Keratinocyte (primary cell): ENCODE measurements at places on chromosomes 2 and 18.

DNA sequence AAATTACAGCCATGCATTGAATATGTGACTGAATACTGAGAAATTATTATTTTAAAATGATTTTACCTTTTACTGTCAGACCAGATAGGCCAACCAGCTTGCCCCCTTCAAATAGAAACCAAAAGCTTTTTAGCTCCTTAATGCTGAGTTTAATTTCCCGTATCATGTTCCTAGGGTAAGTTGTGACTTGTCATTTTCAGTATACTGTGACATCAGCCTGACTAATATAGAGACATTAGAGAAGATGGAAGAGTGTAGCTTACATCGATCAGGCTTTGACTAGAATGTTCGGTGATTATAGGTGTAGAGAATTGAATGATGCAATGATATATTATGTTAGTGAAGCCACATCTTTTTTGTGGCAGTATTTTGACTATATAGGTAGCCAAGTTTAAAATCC lies 50.6 kb upstream of the ZEB2 start:
- no peaks in the 10 kb centered on the region for H3K27me3 ChIP-seq
- no peak for DNase-seq
- H3K4me3 ChIP-seq: no peak overlapping the region
- no peak overlapping the region for H3K27ac ChIP-seq
- H3K36me3 ChIP-seq: no peaks in the 10 kb centered on the region

DNA sequence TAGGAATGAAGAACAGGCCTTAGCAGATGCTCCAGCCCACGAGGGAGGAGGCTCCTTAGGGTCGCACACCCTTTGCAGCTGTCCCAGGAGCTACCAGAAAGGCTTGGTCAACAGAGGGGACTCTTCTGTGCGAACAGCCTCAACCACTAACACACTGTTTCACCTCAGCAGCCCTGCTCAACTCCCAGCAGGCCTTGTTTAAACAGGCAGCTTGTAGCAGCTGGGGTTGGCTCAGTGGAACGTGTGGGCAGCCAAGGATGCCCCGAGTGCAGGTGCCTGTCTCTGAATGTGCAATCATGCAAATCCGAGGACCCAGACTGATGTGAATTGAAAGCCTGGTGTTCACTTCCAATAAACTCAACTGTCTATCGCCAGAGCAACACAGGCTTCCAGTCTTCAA lies 88.7 kb upstream of the CXCR4 start:
- H3K27ac ChIP-seq: no peak overlapping the region
- no peak overlapping the region for H3K4me3 ChIP-seq
- DNase-seq: no peak

- peak overlapping the region; percentile 71 for H3K4me3 ChIP-seq
- no peaks in the 10 kb centered on the region for H3K36me3 ChIP-seq
- H3K27me3 ChIP-seq: no peaks in the 10 kb centered on the region
- DNase-seq: no peak
Observed at GRCh38 chr2:130391872-130392670, 36.2 kb downstream of the PTPN18 start.

DNA sequence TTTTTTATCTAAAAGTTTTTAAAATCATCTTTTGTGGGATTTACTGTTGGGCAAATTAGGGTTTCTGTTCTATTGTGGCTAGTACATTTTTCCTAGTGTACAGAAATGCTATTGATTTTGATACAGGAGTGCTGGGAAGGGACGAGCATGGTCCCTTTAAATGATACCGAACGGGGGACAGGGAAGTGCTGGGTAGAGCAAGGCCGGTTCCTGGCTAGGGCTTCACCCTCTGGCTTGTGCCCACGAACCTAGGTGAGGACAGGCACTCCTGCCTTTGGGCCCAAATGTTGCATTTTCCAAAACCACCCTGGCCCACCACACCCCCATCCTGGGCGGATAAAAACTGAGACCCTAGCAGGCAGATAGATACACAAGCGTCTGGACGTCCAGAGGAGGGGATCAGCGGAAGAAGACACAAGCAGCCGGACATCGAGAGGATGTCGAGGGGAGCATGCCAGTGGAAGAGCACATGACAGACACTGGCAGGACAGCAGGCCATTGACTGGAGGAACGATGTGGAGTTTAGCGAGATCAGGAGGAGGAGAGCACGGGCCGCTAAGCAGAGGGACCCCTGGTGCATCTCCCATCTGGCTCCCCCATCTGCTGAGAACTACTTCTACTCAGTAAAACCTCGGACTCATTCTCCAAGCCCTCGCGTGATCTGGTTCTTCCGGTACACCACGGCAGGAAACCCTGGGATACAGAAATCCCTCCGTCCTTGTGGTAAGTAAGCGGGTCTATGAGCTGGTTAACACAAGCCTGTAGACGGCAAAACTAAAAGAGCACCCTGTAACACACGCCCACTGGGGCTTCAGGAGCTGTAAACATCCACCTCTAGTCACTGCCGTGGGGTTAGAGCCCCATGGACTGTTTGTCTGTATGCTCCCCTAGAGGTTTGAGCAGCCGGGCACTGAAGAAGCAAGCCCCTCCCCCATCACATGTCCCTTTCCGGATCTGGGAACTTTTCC lies 13.5 kb upstream of the CALCRL start:
- no peak for DNase-seq
- no peaks in the 10 kb centered on the region for H3K36me3 ChIP-seq
- no peak overlapping the region for H3K4me3 ChIP-seq
- no peak overlapping the region for H3K27ac ChIP-seq
- H3K4me1 ChIP-seq: no peaks in the 10 kb centered on the region

DNA sequence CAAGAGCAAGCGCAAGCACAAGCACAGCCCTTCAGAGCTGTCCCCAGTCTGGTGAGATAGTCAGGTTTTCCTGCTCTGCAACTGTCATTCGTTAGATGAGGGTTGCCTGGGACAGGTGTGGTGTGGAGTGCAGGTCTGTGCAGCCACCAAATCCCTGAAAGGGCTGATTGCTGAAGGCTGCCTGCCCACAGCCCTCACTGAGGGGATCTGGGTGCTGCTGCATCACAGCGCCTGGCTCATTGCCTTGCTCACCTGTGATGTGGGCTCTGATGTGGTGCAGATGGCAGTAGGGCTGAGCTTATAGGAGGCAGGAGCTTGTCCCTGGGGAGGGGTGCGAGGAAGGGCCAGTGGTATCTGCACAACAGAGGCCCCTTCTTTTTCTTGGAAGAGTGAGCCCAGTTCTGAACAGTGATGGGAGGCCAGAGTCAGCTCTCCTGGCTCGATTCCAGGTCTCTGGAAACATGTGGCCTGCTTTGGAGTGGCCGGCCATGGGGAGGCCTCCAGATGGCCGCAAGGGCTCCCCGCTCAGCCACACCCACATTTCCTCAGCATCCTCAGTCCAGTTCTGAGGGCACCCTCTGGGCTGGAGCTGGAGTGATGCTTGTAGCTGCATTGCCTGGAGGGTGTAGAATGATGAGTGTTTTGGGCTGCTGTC lies 11.4 kb downstream of the UBE2F start:
- H3K27ac ChIP-seq: no peak overlapping the region
- H3K4me3 ChIP-seq: no peak overlapping the region
- peaks cover 11% of the 10 kb centered on the region for H3K4me1 ChIP-seq
- no peak for DNase-seq

DNA sequence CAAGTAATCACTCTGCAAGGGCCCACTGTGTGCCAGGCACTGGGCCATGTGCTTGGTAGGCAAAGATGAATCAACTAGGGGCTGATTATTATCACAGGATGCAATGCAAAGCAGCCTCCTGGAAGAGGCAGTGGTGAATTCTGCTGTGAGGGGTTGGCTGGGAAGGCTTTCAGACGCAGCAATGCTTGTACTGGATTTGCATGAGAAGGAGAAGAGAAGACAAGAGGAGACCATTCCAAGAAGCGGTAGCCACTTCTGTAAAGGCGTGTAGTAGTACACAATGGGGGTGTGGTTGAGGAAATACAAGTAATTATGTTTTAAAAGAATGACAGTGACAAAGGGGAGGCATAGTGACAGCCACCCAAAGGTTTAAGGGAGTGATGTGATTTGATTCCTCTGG lies 502.7 kb downstream of the PLCL1 start:
- H3K36me3 ChIP-seq: no peaks in the 10 kb centered on the region
- H3K27me3 ChIP-seq: no peaks in the 10 kb centered on the region
- H3K4me3 ChIP-seq: no peak overlapping the region
- H3K4me1 ChIP-seq: no peaks in the 10 kb centered on the region

GRCh38 chr2:71694501-71695234 lies 241.3 kb downstream of the DYSF start:
- no peak overlapping the region for H3K27ac ChIP-seq
- no peak for DNase-seq
- no peak overlapping the region for H3K4me3 ChIP-seq
- peaks cover 13% of the 10 kb centered on the region for H3K27me3 ChIP-seq
- no peaks in the 10 kb centered on the region for H3K36me3 ChIP-seq

- H3K4me3 ChIP-seq: no peak overlapping the region
- no peaks in the 10 kb centered on the region for H3K27me3 ChIP-seq
- no peaks in the 10 kb centered on the region for H3K36me3 ChIP-seq
- no peak overlapping the region for H3K27ac ChIP-seq
Observed at GRCh38 chr18:67134911-67135310, 381.6 kb downstream of the DSEL start.

- H3K27me3 ChIP-seq: no peaks in the 10 kb centered on the region
- no peak overlapping the region for H3K27ac ChIP-seq
- peaks cover 9% of the 10 kb centered on the region for H3K4me1 ChIP-seq
- no peaks in the 10 kb centered on the region for H3K36me3 ChIP-seq
Observed at GRCh38 chr2:147297820-147298219, 547.0 kb upstream of the ACVR2A start.

DNA sequence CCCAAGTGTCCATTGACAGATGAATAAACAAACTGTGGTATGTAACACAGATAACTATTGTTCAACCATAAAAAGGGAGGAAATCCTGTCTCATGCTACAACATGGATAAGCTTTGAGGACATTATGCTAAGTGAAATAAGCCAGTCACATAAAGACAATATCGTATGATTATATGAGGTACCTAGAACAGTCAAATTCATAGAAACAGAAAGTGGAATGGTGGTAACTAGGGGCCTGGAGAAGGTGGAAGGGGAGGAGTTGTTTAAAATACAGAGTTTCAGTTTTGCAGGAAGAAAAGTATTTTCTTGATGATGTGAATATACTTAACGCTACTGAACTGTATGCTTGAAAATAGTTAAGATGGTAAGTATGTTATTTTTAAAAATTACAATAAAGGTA lies 304.6 kb upstream of the CXCR4 start:
- H3K4me1 ChIP-seq: no peaks in the 10 kb centered on the region
- H3K4me3 ChIP-seq: no peak overlapping the region
- no peaks in the 10 kb centered on the region for H3K36me3 ChIP-seq
- H3K27ac ChIP-seq: no peak overlapping the region
- H3K27me3 ChIP-seq: peaks cover 7% of the 10 kb centered on the region

DNA sequence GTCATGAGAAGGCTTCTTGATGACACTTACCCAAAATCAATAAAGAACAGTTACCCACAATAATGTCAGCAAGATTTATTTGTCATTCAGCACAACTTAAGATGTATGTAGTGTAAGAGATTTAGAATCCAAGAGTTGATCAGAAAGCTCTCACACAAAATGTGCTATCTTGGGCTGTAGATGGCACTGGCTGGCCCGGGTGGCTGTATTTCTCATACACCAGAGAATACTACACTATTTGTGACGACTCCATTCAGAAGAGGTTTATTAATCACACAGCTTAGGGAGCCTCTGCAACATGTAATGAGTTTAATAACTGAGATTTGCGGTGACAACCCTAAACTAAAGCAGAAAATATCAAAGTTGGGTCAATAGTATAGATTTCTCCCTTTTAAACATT lies 530.4 kb upstream of the KLHL29 start:
- no peaks in the 10 kb centered on the region for H3K4me1 ChIP-seq
- no peak for DNase-seq
- H3K36me3 ChIP-seq: no peaks in the 10 kb centered on the region
- H3K27ac ChIP-seq: no peak overlapping the region
- H3K27me3 ChIP-seq: no peaks in the 10 kb centered on the region
- no peak overlapping the region for H3K4me3 ChIP-seq

DNA sequence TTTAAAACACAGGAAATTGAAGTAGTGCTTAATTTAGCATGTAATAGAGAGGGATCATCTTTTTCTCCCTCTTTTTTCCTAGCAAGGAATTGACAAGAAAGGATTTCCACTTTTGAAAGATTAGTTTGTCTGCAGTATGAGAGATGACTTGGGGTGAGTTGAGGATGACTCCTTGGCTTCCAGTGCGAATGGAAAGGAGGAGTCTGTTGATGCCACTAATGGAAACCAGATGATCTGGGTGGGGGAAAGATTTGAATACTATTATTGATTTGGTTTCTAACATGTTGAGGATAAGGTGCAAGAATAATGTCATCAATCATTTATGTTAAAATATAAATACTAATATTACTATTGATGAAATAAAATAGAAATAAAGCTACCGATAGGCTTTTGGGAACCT lies 205.4 kb downstream of the PPP1R1C start:
- H3K27me3 ChIP-seq: no peaks in the 10 kb centered on the region
- no peak for DNase-seq
- H3K36me3 ChIP-seq: no peaks in the 10 kb centered on the region
- no peak overlapping the region for H3K4me3 ChIP-seq
- H3K4me1 ChIP-seq: no peaks in the 10 kb centered on the region

DNA sequence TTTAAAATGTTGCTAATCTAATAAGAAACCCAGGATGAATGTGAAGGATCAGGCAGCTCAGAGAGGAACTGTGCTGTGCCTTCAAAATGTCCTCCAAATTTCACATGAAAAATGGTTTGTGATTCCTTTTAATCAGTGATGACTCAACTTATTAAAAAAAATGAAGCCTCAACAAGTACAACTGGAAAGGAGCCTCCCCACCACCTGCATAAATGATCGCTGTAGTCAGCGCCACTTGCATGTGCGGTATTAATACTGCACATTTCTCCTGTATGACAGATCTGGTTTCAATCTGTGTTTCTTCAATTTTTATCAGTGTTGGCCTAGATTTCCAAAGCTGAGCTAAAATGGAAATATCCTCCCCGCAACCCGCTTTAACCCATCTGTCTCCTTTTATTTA lies 115.0 kb upstream of the TMEM200C start:
- no peak overlapping the region for H3K4me3 ChIP-seq
- no peak for DNase-seq
- no peaks in the 10 kb centered on the region for H3K36me3 ChIP-seq

DNA sequence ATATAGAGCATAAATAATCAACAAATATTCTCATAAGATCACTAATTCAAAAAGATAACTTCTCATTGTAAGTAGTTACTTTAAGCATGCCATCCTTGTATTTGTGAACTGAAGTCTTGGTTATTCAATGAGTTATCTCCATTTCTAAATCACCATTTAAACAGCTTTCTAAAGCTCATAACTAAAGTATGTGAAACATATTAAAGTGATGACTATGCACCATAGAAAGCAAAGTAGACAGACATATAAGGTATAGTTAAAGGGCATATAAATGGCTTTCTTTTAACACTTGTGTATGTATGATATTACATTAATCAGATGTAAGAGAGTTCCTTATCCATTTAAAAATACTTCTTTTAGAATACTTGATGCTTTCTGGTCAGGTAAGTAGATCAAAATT lies 83.5 kb downstream of the IKZF2 start:
- H3K27me3 ChIP-seq: no peaks in the 10 kb centered on the region
- H3K4me1 ChIP-seq: peaks cover 10% of the 10 kb centered on the region
- DNase-seq: no peak
- no peak overlapping the region for H3K27ac ChIP-seq
- no peak overlapping the region for H3K4me3 ChIP-seq
